ENCODE measurements at places on chromosomes 2 and 18.

GRCh38 chr2:45102141-45102540, 92.9 kb upstream of the SIX2 start:
- DNase-seq: no peak

GRCh38 chr2:227482638-227483340, 10.8 kb downstream of the AGFG1 start:
- DNase-seq: no peak

GRCh38 chr2:96267159-96267971, 1.3 kb downstream of the CIAO1 start:
- peak; percentile 37 for DNase-seq

GRCh38 chr18:63997041-63997440, 27.2 kb downstream of the SERPINB8 start:
- no peak for DNase-seq

DNA sequence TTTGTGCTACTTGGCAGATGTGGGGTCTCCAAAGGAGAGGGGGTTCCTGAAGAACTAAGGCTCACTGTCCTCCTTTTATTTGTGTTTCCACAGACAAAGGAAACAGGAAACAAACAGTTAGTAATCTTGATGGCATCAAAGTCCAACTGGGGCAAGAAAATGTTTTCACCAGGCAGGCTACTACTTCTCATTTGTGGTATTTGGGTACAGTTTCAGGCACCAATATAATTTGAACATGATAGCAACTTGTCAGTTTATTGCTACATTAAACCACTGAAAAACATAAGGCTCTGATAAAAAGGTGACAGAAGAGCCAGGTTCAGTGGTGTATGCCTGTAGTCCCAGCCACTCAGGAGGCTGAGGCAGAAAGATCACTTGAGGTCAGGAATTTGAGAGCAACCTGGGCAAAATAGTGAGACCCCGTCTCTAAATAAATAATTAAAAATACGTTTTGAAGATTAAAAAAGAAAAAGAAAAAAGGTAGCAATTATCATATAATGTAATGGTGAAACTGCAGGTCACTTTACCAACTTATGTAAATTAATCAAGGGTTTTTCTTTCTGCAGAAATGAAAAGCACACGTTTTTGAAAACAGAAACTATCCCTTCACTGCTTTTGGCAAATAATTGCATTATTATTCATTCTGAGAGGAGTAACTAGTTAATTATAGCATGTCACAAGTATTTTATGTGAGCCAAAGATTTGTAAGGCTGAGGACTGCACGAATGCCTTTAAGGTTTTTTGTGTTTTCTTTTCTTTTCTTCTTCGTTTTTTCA, 157.5 kb upstream of the CAVIN2 start:
- DNase-seq: no peak

- no peak for DNase-seq
These were observed 90.8 kb downstream of the EPB41L3 start for GRCh38 chr18:5452943-5453443.

DNA sequence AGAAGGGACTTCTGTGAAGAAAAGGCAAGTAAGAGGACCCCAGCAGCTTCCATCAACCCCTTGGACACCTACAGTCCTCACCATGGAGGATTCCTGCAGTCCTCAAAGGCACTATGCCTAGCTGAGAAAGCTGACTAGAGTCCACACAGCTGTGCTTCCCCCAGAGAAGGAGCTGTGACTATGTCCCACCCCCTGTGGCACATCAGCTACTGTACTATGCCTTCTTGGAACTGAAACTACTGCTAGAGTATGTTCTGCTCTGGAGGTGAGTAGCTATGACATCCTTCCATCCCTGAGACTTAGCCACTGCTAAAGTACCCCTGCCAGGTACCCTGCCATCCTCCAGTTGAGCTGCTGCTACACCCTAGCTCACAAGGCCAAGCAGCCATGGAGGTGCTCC, 690.2 kb upstream of the CHAC2 start:
- DNase-seq: no peak

- peak; percentile 36 for DNase-seq
These were observed 56.6 kb downstream of the EPG5 start for GRCh38 chr18:45910405-45911023.

DNA sequence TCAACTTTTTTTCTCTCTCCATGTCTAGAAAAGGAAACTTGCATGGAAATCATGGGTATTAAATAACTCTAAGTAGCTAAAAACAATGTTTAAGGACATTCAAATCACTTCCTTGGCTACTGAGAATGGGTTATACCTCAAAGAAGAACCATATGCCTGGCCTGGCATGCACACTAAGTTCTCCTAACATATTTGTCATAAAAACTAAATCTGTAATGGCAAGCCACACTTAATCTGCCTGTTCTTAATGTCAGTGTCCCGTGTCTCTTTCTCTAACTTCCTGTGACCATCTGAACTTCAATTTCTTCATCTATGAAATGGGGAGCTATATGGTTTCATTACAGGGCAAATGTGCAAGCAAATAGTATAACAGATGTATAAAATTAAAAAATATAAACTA, 11.1 kb downstream of the PDE1A start:
- DNase-seq: no peak

GRCh38 chr2:7145707-7146106, 228.5 kb downstream of the RNF144A start:
- DNase-seq: no peak

DNA sequence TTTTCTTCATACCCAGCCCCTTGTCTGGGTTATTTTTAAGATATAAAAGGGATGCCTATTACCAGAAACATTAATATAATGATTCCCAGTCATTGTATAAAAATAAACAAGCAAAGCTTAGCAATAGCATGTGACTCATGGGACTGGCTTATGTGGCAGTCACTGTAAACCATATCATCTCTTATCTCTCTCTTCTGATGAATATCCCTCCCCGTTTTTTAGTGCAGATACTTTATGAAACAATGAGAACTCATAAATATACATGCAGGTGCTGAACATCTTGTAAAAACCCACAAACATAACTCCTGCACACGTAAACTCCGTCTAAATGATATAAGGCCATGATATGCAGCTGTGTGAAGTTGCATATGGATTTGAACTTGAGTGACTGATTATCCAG, 154.9 kb downstream of the MGAT5 start:
- no peak for DNase-seq

DNA sequence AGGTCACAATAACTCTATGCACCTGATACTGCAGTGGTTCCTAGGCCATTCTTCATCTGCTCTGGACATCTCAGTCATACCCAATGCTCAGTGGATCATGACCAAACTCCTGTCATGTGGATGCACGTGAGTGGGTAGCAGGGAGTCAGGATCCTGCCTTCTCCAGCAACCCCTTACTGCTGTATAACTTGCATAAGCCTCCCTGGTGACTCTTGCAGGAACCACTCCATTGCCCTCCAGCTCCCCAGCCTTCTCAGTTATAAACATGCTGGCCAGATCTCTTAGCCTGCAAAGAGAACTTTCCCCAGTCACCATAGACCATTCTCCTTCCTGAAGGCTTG, 98.6 kb upstream of the ZNF397 start:
- no peak for DNase-seq

DNA sequence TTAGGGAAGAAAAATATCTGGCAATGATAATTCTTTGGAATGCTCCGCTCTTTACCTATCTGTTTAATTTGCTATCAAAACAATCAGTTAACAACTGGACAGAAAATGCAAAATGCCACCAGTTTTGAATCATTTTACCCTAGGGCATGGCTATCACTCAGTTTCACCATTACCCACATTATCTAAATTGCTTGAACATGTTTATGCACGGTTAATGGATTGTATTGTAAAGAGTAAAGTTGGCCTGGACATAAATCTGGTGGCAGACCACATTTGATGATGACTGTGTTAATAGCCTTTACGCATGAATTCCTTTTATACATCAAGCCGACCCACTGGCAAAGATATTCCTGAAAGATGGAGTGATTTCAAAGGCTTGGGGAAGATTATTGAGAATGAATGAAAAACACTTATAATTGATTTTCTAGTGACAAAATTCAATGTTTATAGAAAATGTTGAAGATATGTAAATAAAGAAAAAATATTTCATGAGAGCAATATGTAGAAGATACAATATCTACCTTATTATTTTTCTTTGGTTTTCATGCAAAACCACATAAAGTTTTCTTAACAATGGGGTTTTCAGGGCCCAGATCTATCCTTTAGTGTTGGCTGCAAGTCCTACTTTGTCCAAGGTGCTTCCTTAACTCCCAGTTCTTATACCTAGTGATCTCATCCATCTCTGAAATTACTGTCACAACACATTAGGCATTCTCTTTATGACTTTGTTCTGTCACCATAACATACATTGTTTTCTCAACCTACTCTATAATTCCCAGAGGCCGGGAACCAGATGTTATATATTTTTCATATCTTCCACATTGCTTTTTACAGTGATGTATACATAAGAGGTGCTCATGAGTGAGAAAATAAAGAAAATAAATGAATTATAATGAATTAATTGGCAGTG, 265.1 kb downstream of the RIT2 start:
- no peak for DNase-seq

DNA sequence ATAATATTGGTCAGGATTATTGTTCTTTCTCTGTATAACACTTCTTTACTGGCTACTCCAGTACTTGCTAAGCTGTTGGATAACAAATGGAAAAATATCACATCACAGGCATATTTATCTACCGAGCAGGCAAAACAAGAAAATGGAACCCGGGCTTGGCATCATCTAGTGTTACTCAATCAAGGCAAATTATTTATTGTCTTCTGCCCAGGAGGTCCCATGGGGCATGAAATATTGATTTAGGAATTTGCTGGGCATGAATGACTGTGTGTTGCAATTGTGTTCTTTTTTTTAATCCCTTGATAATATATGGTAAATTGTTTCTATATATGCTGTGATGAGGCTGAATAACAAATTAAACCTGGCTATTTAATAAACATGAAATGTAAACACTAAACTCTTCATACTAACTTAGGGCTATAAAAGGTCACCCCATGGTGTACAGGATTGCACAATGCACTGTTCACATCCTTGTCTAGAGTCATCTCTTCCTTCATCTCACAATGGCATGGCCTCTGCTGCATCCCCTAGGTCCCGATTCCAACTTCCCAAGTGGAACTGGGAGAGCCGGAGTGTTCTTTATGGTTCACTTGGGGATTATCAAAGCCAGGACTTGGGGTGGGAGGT, 2.2 kb upstream of the PARD3B start:
- peak; percentile 18 for DNase-seq

DNA sequence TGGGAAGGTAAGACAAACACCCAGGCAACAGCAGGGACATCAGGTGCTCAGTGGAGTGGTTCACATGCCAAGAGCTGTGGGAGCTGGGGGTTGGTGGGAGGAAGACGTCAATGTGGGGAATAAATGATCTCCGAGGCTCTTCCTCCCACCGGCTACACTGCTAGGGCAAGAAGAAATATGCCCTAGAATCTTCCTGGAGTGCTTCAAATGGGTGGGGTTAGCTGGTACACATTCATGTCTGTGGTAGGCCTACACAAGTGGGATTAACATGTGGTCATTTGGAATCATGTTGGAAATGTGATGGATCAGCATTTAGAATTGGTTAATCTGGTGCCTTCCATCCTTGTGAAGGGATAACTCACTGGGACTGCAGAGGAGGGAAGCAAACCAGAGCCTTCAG, 12.4 kb upstream of the ZFP36L2 start:
- no peak for DNase-seq

DNA sequence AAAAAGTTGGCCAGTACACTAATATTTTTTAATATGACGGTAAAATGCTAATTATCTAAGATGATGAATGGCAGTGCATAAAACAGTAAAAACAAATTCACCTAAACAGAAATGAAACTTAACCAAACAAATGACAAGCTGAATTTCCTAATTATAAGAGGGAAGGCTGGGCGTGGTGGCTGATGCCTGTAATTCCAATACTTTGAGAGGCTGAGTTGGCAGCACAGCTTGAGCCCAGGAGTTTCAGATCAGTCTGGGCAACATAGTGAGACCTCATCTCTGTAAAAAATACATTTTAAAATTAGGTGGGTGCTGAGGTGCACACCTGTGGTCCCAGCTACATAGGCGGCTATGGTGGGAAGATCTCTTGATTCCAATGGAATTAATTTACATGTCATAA, 120.1 kb downstream of the USP34 start:
- no peak for DNase-seq

DNA sequence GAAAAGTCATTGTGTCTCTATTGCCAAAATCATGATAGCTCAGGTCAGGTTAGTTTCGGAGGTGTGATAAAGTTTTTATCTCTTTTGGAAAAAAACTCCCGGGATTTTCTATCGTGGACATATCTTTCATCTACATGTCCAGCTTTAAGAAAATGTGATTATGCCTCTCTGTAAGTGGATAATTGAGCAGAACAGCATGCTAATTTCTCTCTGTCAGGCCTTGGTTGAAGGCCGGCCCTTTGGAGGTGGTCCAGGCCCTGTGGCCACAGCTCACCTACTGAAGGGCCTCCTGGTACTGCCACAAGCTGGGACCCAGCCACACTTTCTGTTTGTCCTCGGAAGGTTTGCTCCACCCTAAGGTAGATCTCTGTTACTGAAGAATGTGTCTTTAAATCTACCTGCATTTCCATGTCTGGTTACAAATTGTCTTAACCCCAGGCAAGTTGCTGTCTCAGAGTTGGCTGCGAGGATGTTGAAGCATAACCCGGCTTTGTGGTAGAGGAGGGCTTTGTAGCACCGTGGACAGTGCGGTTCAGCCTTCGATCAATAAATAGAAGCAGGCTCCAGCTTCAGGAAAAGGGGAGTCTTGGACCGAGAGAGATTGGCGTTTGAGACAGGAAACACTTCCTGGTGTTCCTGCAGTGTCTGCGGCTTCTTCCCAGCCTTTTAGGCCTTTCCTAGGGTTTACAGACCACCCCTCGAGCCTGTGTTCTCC, 25.5 kb downstream of the TCF7L1 start:
- DNase-seq: no peak

DNA sequence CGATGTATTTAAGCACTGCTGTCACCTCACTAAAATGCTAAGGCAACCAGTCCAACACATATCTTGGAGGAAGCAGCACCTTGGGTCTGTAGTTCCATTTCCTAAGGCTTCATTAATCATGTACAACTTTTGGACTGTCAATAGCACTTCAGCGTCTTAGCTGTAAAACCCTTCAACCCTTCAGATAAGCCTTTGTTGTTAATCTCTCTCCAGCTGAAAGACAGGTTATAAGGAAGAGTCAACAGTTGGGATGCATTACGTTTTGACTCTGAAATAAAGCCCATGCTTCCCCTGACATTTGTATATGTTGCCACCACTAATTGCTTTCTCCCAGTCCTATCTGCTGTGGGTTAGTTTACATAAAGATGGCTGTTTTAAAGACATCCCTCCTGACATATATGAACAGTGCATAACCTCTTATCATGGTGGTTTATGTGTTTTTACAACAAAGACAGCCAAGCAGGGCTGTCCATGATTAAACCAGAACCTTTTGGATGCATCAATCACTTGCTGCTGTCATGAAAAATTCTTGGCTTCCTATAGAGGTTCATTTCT, 81.5 kb downstream of the EPHA4 start:
- no peak for DNase-seq

- no peak for DNase-seq
These were observed 334.1 kb downstream of the GBX2 start for GRCh38 chr2:235833971-235834620.

- no peak for DNase-seq
These were observed 3.1 kb downstream of the NEU2 start for GRCh38 chr2:233035426-233036161.

GRCh38 chr18:48250362-48250907, 158.7 kb downstream of the ZBTB7C start:
- DNase-seq: no peak
